Caco-2 (cell line): ENCODE measurements at places on chromosomes 5 and 9. TPM values are rescaled to one million over a fixed set of nuclear protein-coding genes. Genes with fewer than 3 reads are reported as not detected.

TIFAB gene
- total RNA-seq: not detected in 2 replicates

IFNA21 gene
- not detected in 2 replicates for total RNA-seq

SLC35A4 gene
- 79.5 and 91.3 TPM in 2 replicates for total RNA-seq

EGFLAM gene
- not detected in 2 replicates for total RNA-seq

PCDHGA4 gene
- total RNA-seq: 0.49 and 0.54 TPM in 2 replicates

NIPSNAP3A gene
- total RNA-seq: 15.8 and 19.0 TPM in 2 replicates

GRM6 gene
- not detected in 2 replicates for total RNA-seq

PTGS1 gene
- total RNA-seq: 0.19 and 0.29 TPM in 2 replicates

TLE4 gene
- 8.1 and 9.2 TPM in 2 replicates for total RNA-seq

TRIO gene
- total RNA-seq: 92.0 and 98.9 TPM in 2 replicates

SHC3 gene
- total RNA-seq: 0.19 and 0.20 TPM in 2 replicates

SNCAIP gene
- 1.0 and 1.2 TPM in 2 replicates for total RNA-seq

SLC34A3 gene
- 0.19 TPM in 1 of 2 replicates, not detected in the other for total RNA-seq

ADCY2 gene
- not detected in 2 replicates for total RNA-seq

CDC26 gene
- 27.3 and 29.3 TPM in 2 replicates for total RNA-seq

LHX2 gene
- total RNA-seq: 2.6 and 4.0 TPM in 2 replicates

ARAP3 gene
- 6.3 and 7.5 TPM in 2 replicates for total RNA-seq

SPINK6 gene
- not detected in 2 replicates for total RNA-seq

LCN1 gene
- total RNA-seq: not detected in 2 replicates

IL7R gene
- not detected in 2 replicates for total RNA-seq

RNF180 gene
- total RNA-seq: 0.23 and 0.61 TPM in 2 replicates

MARVELD2 gene
- total RNA-seq: 47.2 and 50.3 TPM in 2 replicates

TAF11L7 gene
- total RNA-seq: not detected in 2 replicates

CBY3 gene
- 0.68 and 1.3 TPM in 2 replicates for total RNA-seq

PLPP7 gene
- total RNA-seq: 0.11 TPM in 1 of 2 replicates, not detected in the other

EPB41L4A gene
- total RNA-seq: 1.4 and 2.3 TPM in 2 replicates

FLT4 gene
- total RNA-seq: not detected in 2 replicates

MEGF10 gene
- not detected in 2 replicates for total RNA-seq

SLC36A2 gene
- total RNA-seq: not detected in 2 replicates

PCDHAC1 gene
- not detected in 2 replicates for total RNA-seq

LCN15 gene
- not detected in 2 replicates for total RNA-seq

TMEM174 gene
- not detected in 2 replicates for total RNA-seq

ECM2 gene
- total RNA-seq: not detected in 2 replicates

NELFB gene
- 79.1 and 79.8 TPM in 2 replicates for total RNA-seq

SLC22A4 gene
- total RNA-seq: 1.5 and 1.7 TPM in 2 replicates

SCGB3A2 gene
- not detected in 2 replicates for total RNA-seq

ANKRD34B gene
- total RNA-seq: 0.07 TPM in 1 of 2 replicates, not detected in the other

C9orf153 gene
- total RNA-seq: 0.21 TPM in 1 of 2 replicates, not detected in the other

GFRA3 gene
- 2.4 and 2.7 TPM in 2 replicates for total RNA-seq

FBP2 gene
- total RNA-seq: not detected in 2 replicates

BTNL9 gene
- 8.4 and 10.0 TPM in 2 replicates for total RNA-seq

DBH gene
- not detected in 2 replicates for total RNA-seq

SLC23A1 gene
- 20.4 and 24.0 TPM in 2 replicates for total RNA-seq

PCDHGB4 gene
- 0.12 and 0.14 TPM in 2 replicates for total RNA-seq

ZNF618 gene
- 1.2 and 1.5 TPM in 2 replicates for total RNA-seq

RBM18 gene
- 20.6 and 23.1 TPM in 2 replicates for total RNA-seq

DMRT3 gene
- total RNA-seq: not detected in 2 replicates
